ENCODE measurements at places on chromosomes 6 and 20.

GRCh38 chr6:121886223-121886830 is 450.9 kb downstream of the GJA1 start:
- no peak for DNase-seq

DNA sequence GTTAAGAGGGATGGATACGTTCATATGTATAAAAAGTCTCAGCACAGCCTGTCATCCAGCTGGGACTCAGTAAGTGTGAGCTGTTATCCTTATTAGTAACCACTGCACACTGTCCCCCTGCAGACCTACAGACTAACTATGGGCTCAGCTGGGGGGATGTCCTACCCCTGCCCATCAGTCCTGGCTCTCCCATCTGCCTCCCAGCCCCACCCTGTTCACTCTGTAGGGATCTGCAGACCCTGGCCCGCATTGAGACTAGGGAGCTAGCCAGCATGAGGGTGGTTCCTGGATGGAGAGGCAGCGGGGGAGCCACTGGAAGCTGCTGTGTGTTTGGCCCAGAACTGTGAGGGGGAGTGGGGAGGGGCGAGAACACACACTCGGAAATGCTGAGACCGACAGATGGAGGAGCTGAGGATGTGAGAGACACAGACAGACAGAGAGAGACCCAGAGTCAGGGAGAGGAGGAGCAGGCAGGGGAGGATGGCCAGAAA is 17.1 kb downstream of the XKR7 start:
- DNase-seq: no peak

- DNase-seq: no peak
Observed at GRCh38 chr6:164345327-164345726, 930.8 kb downstream of the QKI start.

- no peak for DNase-seq
Observed at GRCh38 chr20:62641321-62642050, 817 bp upstream of the SLCO4A1 start.

GRCh38 chr20:16301986-16302385 is 271.3 kb downstream of the KIF16B start:
- DNase-seq: no peak

DNA sequence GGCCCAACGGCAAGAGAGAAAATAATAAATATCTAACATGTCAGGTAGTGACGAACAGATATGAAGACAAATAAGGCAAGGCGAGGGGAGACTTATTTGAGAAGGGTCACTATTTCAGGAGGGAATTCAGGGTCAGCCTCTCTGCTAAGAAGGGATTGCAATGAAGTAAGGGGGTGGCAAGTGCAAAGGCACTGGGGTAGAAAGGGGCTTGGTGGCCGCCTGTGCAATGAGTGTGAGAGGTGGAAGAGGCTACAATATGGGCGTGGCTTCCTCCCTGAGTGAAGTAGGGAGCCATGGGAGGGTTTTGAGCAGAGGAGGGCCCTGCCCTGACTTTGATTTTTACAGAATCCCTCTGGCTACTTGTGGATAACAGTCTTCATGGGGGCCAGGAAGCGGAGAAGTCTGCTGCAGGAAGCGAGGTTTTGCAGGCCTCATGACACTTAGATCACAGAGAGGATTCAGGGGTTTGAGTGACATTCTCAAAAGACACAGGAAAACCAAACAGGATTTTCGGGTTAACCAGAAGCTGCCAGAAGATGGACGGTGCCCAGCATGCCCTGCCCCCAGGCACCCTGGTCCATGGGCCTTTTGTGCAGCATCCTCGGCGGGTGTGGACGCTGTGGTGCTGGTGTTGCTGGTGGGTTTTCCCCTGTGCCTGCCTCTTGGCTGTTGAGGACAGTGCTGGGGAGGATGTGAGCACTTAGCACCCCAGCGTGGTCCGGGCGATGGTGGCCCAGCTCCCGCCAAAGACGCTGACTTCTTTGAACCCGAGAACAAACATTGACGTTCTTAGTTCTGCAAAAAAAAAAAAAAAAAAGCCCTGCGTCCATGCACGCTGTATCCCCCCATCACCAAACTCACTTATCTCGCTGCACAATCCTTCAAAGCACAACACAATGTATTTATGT is 124.2 kb upstream of the PTPN1 start:
- DNase-seq: no peak

DNA sequence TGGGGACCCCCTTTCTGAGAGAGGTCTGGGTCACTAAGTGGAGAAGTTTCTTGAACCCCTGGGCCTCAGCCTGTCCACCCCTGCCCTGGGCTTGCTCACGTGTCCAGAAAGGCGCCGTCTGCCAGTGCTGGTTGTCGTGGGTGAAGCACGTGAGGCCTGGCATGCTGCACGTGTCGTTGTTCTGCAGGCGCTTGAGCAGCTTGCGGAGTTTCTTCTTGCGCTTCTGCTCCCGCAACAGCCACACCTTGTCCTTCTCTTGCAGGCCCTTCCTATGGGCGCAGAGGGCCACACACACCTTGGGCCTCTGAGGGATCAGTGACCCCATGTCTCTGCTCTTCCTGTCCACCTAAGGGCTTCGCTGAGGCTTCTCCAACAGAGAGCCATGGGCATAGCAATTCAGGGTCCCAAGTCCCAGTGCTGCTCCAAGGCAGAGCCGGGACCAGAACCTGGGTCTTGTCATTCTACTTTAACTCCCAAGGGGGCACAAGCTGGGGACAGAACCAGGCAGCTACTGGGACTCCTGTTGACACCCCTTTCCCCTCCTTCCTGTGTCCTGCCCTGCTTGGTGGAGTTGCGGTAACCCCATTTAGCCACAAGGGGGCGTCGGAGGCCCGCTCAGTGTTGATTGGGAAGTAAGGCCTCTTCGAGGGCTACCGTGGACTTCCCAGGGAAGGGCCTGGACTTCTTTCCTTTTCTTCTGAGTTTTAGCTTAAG is 121.8 kb downstream of the SULF2 start:
- DNase-seq: peak; percentile 58

GRCh38 chr6:145731447-145731846 is 3.9 kb downstream of the EPM2A start:
- no peak for DNase-seq

GRCh38 chr6:151630991-151631655 is 137.3 kb downstream of the CCDC170 start:
- DNase-seq: no peak

- DNase-seq: no peak
Observed at GRCh38 chr6:76771059-76771634, 692.1 kb downstream of the HTR1B start.

- DNase-seq: no peak
Observed at GRCh38 chr6:71239694-71240093, 48.9 kb upstream of the OGFRL1 start.

DNA sequence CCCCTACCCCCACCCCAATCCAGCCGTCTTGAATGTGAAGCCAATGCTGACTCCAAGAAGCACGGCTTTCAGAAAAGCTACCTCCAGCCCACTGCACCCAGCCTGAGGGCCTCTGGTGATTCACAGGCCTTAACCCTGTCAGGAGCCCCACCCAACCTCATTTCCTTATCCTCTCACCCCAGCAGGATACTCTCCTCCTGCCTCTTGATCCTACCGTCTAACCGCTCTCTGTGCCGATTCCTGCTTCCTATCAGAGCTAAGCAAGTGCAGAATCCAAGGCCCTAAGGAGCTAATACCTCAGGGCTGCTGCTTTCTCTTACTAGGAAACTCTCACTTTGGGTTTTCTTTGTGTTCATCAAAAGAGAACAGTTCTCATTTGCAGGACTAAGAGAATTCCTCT is 47.2 kb downstream of the TRERF1 start:
- no peak for DNase-seq

DNA sequence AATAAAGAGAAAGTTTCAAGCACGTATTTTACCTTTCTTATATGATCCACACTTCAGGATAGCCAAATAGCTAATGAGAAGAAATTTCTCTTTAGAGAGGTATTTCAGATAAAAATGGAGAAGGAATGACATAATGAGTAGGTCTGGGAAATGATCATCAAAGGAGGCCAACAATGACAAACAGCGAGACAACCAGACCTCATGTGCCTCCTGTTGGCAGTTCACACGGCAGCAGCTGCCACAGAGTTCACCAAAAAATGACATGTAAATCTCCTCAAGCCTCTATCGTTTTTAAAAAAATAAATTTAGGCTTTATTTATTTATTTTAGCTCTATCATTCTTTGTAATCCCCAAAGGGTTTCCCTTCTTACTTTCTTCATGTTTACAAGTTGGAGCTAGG is 47.7 kb downstream of the SLC2A12 start:
- no peak for DNase-seq

DNA sequence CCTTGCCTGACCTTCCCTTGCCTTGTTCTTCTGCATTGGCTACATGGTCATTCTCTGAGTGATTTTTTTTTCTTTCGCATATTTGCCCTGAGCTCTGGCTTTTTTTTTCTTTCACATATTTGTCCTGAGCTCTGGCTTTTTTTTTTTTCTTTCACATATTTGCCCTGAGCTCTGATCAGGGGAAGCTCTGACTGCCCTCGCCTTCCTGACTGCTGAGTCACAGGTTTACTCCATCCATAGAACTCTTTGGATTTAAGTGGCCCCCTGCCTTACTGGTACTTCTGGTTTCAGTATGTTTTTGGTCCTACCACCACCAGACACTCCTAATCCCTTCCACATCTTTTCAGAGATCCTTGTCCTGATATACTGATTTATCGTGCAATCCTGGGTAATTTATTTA is 201.1 kb downstream of the OGFRL1 start:
- no peak for DNase-seq

DNA sequence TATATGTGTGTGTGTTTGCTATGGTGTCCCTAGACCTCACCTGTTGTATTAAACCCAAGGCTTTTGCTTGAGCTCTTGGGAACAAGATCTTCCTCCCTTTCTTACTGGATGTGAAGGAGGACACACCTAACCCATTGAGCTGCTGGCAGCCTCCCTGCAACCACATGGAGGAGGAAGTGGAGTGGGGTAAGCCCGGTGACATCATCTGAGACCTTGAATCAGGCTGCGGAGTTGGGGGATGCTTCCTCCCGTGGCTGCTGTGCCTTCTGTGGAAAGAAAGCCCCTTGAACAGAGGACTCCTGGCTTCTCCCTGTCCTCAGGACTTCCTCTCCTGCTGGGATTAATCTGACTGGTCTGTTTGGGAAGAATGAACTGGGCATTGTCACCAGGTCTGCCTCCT is 3.3 kb downstream of the CST11 start:
- no peak for DNase-seq

DNA sequence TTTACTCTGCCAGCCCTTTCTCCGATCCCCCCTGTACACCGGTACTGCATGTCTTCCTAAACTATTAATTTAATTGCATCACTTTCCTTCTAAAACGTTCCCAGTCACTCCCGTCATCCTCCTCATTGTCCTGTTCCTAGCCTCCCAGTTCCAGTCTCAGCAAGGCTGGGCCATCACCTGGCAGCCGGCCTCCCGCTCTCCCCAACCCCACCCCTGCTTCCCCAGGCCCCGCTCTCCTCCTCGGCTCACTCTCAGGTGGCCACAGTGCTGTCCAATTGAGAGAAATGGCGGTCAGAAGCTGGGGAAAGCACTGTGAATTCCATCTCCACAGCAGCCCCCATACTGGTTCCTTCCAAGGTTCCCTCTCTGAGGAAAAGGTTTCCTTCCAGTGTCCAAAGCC is 8.9 kb downstream of the PDE10A start:
- DNase-seq: no peak

DNA sequence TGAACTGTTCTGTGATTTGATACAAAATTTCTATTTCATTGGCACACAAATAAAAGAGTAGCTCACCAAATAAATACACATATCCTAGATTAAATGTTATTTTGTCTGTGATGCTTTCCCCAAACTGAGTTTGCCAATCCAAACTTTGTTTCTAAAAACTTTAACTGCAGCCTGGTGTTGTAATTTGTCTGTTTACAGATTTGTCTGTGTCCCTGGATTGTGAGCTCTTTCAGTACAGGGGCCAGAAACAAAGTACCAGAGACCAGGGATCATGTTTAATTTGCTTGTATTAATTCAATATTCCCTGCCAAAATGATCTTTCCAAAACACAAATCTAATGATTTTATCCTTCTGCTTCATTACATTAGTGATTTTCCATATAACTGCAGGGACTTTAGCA is 1044.6 kb upstream of the GJE1 start:
- no peak for DNase-seq

- DNase-seq: no peak
Observed at GRCh38 chr20:37542281-37542680, 14.6 kb upstream of the BLCAP start.

DNA sequence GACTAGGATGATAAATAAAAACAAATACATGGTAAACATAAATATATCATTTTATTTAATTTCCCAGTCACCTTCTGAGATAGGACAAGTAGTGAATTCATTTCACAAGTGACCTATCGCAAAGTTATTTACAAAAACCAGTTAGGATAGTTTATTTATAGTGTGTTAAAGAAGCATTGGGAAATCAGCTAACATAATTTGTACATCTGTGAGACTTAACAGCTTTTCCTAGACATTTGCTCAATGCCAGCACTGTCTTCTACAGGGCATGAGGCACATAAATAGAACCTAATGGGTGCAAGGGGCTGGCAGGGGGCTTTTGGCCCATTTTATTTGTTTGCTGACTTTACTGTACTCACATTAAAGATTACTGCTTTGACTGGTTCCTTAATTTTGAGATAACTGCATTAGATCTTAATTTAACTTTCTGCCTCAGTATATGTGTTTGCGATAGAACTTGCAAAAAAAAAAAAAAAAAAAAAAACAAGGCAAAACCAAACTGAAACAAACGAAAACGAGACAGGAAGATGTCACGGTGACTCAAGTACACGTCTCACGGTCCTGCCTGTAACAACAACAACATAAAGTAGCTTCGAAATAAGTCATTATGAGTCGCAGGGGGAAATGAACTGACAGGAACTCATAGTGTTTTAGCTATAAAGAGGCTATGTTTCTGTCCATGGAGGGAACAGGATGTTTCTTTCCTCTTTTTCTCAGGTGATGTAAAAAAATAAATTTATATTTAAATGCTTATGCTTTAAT is 133.7 kb upstream of the GMDS start:
- no peak for DNase-seq

- no peak for DNase-seq
Observed at GRCh38 chr6:121395736-121396135, 39.7 kb upstream of the GJA1 start.

- DNase-seq: no peak
Observed at GRCh38 chr20:11261533-11262000, 587.8 kb upstream of the JAG1 start.

- no peak for DNase-seq
Observed at GRCh38 chr20:14724468-14724867, 387.1 kb upstream of the FLRT3 start.

GRCh38 chr6:26554697-26555504 is 16.7 kb downstream of the HMGN4 start:
- peak; percentile 11 for DNase-seq

DNA sequence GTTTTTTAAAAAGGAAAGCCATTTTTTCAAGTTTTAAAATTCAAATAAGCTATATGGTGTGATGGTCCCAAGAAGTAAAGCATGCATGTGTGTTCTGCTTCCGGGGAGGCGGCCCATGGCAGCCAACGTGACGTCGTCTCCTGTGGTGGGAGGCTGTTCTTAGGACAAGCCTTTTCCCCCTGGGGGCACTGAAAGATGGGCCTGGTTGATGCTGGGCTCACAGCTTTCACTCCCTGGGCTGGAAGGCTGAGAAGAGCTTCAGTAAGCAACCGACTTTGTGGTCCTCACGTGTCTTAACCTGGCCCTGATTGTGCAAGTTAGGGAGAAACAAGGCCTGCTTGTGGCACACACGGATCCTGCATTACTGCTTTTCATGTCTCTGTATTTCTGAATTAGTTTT is 84.1 kb downstream of the SMOC2 start:
- no peak for DNase-seq
